ENCODE measurements at places on chromosomes 11 and 22. TPM values are rescaled to one million over a fixed set of nuclear protein-coding genes. Genes with fewer than 3 reads are reported as not detected.

OR2AT4 gene
- total RNA-seq, result not detected

C11orf21 gene
- total RNA-seq, result not detected

PHETA2 gene
- 25.4 TPM for total RNA-seq

VSIG10L2 gene
- not detected for total RNA-seq

SAC3D1 gene
- total RNA-seq, result 9.4 TPM

CTSD gene
- 80.3 TPM for total RNA-seq

CHST1 gene
- total RNA-seq, result 26.0 TPM

UBE2L6 gene
- total RNA-seq, result 47.3 TPM

WT1 gene
- 0.25 TPM for total RNA-seq

TMPRSS4 gene
- total RNA-seq, result not detected

USP2 gene
- 0.13 TPM for total RNA-seq

FGF4 gene
- total RNA-seq, result not detected

EIF3F gene
- 354 TPM for total RNA-seq

MUC15 gene
- total RNA-seq, result not detected

NOX4 gene
- total RNA-seq, result 15.9 TPM

MYO18B gene
- not detected for total RNA-seq

FAM227A gene
- total RNA-seq, result 0.46 TPM

KRTAP5-9 gene
- not detected for total RNA-seq

NOL12 gene
- total RNA-seq, result 26.8 TPM

BATF2 gene
- total RNA-seq, result 1.1 TPM

PKDREJ gene
- total RNA-seq, result 0.04 TPM

OTOG gene
- not detected for total RNA-seq

All from pulmonary artery endothelial cell (primary cell).